ENCODE measurements at places on chromosomes 1 and 21.

DNA sequence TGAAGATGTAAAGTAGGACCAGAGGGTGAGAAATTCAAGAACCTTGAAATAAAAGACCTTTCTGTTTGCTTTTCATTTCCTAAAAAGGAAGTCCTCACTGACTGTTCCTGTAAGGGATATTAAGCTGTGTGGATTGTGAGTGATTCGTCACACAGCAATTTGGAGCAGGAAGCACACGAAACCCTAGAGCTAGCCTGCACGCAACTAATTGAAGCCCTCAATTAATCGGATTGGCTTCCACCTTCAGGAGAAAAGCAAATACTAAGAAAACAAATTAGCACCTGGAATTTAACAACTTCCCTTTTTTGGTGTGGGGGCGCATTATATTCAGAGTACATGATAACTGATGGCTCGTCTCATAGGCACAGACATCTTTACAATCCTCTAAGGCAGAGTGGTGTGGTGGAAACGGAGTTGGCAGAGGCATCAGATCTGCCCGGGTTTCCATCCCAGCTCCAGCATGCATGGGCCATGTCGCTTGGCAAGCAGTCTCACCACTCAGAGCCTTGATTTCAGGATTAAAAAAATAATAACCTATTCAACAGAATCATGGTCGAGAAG is 95.2 kb downstream of the KCNJ15 start:
- DNase-seq, result no peak

DNA sequence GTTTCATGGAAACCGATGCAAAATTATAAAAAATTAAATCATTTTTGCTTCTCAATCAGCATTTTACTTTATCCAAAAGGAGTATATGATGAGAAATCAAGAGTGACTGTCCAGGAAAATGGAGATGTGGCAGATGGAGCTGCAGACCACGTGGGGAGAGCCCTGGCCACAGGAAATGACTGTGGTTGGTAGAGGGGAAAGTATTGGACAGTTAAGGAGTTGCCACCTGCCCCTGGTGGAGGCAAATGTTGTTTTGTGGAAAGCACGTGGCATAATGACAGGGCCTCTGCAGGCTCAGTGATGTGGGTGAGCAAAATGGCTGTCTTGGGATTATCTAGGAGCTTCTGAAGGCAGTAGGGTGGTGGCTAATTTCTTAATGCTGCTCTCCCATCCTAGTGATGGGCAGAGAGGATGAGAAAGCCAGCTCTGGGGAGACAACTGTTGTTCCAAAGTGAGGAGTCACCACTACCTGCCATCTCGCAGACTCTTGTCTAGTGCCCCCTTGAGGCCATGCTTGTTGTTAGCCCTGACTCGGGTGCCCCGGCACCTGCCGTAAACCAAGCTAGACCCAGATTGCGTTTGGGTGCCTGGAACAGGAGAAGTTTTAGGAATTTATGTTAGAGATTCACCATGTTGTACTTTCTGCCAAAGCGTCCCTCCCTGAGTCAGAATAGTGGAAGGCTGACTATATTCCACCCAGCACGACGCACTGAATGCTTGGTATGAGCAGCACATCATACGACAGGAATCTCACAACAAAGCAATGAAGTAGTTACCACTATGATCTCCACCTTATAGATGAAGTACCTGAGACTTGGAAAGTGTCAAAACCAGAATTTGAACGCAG is 144.0 kb downstream of the ROR1 start:
- no peak for DNase-seq

GRCh38 chr1:200684015-200684414 is 14.3 kb upstream of the DDX59 start:
- no peak for DNase-seq

DNA sequence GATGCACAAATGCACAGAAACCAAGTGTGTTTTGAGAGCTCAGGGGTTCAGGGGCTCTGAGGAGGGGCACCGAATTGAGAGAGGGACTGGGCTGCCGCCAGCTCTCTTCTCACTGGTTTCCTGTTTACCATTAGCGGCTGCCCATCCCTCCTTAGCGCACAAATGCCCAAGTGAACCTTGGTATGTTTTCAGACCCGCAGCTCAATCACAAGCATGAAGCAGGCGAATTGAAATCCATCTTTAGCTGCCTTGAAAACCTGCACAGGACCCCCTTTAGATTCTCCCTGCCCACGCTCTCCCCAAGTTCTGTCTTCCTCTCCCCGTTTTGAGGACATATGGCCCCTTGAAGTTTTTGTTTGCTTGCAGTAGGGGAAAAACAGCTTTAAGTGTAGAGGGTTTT is 61.1 kb upstream of the ACOT11 start:
- no peak for DNase-seq

GRCh38 chr1:217249857-217250256 is 381.0 kb downstream of the GPATCH2 start:
- no peak for DNase-seq

GRCh38 chr1:6801966-6802365 is 16.7 kb downstream of the CAMTA1 start:
- DNase-seq, result no peak

- DNase-seq, result no peak
These were observed 25.0 kb upstream of the CACYBP start for GRCh38 chr1:174974711-174975119.

GRCh38 chr1:236137285-236137852 is 5.0 kb upstream of the GPR137B start:
- DNase-seq, result no peak

DNA sequence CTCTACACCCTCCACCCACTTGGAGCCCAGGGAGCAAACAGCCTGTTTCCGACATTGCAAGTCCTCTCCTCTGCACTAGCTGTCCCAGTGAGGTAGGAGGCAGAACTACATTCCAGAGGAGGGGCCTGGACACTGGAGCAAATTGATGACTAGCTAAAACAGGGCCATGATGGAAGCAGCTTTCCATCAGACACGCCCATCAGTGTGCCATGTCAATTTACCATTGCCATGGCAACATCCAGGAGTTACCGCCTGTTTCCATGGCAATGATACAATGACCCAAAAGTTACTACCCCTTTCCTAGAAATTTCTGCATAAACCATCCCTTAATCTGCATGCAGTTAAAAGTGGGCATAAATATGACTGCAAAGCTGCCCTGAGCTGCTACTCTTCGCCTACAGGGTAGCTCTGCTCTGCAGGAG is 647.1 kb downstream of the PTPRU start:
- no peak for DNase-seq

DNA sequence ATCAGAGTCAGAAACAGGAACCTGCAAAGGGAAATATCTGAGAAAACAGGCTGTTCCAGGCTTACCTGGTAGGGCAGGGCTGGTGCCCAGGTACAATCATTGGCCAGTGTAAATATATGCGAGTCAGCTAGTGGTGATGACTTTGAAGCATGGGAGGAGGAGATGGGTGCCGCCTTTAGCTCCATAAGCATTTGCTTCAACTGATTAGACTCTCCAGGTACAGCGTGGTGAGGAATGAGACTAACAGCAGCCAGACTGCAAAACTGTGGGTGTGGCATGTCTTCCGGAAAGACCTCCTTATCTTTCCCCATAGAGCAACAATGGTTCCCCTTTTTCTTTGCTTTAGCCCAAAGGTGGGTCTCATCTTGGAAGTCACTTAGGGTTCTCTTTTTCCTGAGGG is 137.2 kb downstream of the LRIG2 start:
- DNase-seq, result no peak

DNA sequence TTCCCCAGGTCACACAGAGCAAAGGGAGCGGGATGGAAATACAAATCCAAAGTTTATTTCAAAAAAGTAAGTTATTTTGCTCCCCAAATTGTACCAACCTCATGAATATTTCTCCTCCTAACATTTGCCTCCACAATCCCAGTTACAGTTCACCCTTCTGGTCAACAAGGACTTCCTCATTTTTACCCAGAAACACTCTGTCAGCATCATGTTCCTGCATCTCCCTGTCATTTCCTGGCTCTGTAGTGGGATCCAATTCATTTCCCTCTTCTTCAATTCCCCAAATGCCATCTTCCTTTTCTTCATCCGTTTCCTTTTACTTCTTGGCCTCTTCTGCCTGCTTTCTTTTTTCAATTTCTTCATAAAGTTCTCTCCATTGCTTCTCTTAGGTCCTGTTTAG is 32.0 kb upstream of the EPS15 start:
- no peak for DNase-seq

GRCh38 chr21:42555756-42556438 is 42.2 kb downstream of the SLC37A1 start:
- no peak for DNase-seq

DNA sequence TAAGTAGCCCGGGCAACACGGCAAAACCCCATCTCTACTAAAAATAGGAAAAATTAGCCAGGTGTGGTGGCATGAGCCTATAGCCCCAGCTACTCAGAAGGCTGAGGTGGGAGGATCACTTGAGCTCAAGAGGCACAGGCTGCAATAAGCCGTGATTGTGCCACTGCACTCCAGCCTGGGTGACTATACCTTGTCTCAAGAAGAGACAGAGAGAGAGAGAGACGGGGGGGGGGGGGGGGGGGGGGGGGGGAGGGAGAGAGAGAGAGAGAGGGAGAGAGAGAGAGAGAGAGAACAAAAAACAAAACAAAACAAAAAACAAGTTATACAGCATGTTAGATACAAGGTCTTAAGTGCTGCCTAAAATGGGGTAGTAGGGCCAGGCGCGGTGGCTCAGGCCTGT is 77.8 kb upstream of the ZNF281 start:
- no peak for DNase-seq

- no peak for DNase-seq
These were observed 124.0 kb downstream of the SYT14 start for GRCh38 chr1:210061992-210062391.

DNA sequence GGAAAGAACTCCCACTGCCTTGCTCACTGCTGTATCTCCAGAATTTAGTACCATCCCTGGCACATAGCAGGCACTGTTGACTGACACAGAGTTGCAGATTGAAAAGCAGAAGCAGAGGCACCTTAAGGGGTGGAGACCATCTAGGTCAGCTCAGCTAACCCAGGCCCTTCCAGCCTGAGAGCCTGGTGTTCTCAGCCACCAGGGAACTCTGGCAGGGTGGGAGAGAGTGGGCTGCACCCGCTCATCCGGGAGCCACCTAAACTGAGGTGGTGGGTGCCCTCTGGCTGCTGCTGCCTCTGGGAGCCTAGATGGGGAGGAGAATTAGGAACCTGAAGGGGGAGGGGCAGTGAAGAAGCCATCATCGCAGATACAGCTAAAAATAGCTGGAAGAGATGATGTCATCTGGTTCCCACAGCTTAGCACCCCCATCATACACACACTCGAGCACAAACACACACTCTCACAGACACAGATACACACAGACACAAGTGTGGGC is 1.5 kb upstream of the TSPAN1 start:
- no peak for DNase-seq

DNA sequence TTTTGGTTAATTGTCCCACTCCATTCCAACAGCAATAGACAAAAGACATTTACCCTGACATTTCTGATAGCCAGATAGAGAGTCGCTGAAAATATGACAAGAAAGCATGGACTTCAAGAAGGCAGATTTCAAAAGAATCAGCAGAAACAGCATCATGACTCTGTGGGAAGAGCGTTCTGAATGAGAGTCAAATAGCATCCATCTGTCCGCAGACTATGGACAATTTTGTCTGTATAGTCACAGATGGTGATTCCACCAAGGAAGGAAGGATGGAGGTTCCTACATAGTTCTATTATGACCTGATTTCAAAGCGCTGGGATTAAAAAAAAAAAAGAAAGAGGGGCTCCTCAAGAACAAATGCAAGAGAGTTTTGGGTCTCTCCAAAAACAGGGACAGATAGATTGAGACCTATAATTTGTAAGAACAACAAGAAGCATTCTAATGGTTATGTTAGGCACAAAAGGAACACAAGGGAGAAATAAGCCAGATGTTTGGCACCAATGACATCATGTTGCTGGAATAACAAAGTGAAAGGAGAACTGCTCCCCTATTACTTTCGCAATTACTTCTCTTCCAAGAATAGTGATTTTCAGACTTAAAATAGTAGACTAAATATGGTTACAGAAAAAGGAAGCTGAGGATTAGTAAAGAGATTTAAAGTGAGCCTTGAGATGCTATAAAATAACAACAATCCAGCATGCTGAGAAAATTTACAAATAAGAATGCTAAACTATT is 28.5 kb downstream of the NIBAN1 start:
- no peak for DNase-seq

DNA sequence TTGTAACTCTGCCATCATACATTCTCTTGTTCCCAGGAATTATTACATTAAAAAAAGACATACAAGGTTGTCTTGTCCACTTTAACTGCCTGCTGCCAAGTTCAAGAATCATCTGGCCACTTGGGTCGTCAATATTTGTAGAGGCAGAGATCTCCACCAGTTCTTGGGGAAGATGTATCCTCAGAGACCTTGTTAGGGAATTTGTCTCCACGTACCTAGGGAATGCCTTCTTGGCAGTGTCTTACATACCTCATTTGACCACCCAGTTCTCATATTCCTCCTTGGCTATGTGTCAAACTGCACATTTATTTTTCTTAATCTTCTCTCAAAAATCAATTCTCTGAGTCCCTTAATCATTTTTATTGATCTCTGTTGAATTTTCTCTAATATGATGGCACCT is 266.0 kb downstream of the SPATA17 start:
- no peak for DNase-seq

GRCh38 chr1:53519421-53519820 is 60.2 kb downstream of the DMRTB1 start:
- no peak for DNase-seq

GRCh38 chr1:52461821-52462220 is 57.4 kb downstream of the PRPF38A start:
- no peak for DNase-seq

GRCh38 chr1:107976431-107976830 is 11.5 kb upstream of the VAV3 start:
- no peak for DNase-seq

DNA sequence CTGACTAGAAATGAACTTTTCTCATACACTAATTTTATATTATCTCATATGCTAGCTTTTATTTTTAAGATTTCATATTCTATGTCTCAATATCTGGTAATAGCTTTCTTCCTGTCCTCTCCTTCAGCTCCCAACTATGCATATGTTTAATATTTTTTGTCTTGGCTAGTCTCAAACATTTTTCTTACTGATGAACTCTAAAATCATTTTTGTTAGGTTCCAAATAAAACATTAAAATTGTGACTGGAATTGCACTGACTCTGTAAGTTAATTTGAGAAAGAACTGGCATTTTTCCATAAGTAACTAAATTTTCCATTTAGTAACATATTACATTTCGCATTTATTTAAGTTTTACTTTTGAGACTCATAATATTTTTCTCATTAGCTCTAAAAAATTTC is 368.5 kb upstream of the DPYD start:
- no peak for DNase-seq

DNA sequence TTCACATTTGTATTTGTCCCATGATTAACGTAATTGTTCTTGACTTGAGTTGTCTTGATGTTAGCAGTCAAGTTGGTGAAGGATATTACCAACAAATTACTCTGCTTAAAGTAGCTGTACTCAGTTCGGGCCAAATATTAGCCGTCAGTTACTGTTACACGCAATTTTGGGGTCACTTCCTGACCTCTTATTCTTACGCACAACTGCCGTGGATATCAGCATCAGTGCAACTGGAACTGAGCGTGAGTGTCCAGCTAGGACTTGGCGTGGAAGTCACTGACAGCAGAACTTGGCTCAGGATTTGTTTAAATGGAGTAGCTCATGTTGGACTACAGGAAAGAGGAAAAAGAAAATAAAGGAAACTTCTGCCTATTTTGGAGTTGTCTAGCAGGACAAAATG is 56.4 kb downstream of the ADAMTS1 start:
- no peak for DNase-seq

- DNase-seq, result no peak
These were observed 131.3 kb downstream of the CACHD1 start for GRCh38 chr1:64601207-64601606.

All from activated T-helper 1 cell treated with Interleukin-2 at 50 U/mL for 16 hours (primary cell).